ENCODE measurements at places on chromosomes 11 and 22.

- DNase-seq, result no peak
Observed at GRCh38 chr11:7673724-7674434, 579 bp upstream of the CYB5R2 start.

- DNase-seq, result no peak
Observed at GRCh38 chr11:45723397-45723796, 58.0 kb upstream of the CHST1 start.

DNA sequence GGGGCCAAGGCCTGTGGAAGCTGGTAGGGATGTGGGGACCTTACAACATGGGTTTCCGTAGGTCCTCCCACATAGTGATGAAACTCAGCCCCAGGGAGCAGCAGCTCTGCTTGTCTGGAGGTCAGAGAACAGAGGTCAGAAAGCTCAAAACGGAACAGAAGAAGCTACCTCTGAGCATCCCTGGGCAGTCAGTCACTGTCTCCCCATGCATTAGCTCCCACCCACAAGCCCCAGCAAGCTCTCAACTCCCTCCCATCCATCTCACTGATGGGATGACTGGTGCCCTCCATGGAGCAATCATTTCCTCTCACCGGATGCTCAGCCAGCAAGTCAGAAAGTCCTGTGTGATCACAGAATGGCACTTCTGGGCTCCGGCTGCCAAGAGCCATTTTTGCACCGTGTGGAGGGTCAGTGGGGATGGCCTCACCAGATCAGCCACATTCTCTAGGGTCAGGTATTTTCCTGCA is 1.9 kb downstream of the TPP1 start:
- DNase-seq, result no peak

GRCh38 chr11:44753961-44754645 is 27.3 kb downstream of the TSPAN18 start:
- DNase-seq, result no peak

GRCh38 chr11:79744941-79745340 is 304.1 kb upstream of the TENM4 start:
- no peak for DNase-seq

GRCh38 chr11:61174273-61174672 is 13.0 kb upstream of the VPS37C start:
- no peak for DNase-seq
